Islet precursor cell (in vitro differentiated cells): ENCODE measurements at places on chromosomes 1 and 21.

DNA sequence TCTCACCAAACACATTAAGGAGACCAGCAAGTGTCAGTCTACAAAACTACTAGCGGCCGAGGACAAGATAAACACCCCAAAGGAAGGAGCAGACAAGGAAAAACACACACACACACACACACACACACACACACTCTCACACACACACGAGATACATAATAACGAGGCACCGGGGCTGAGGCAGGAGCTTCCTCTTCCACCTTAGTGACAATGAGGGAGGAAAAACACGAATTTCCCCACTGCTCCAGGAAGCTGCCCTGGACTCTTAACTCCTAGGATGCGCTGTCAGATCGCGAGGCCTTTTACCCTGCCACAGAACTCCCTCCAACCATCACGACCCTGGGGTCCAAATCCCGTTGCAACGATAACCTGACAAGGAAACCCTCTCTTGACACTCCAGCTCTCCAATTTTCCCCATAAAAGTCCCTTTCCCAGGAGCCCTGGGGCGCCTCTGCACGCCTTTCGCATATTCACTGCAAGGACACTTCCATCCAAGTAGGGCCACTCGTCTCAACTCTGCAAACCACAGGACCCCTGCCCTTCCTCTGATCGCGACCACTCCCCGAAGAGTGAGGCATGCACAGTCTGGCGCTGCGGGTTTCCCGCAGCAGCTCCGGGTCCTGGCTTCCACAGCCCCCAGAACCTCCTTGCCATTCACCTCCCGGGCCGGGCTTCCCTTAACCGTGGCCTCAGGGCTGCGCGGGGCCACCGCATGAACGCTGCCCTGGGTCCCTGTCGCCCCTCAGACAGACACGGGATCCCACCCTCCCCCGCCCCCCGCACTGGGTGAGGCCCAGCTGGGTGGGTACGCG is 581 bp downstream of the ETV3 start:
- no peak for DNase-seq

DNA sequence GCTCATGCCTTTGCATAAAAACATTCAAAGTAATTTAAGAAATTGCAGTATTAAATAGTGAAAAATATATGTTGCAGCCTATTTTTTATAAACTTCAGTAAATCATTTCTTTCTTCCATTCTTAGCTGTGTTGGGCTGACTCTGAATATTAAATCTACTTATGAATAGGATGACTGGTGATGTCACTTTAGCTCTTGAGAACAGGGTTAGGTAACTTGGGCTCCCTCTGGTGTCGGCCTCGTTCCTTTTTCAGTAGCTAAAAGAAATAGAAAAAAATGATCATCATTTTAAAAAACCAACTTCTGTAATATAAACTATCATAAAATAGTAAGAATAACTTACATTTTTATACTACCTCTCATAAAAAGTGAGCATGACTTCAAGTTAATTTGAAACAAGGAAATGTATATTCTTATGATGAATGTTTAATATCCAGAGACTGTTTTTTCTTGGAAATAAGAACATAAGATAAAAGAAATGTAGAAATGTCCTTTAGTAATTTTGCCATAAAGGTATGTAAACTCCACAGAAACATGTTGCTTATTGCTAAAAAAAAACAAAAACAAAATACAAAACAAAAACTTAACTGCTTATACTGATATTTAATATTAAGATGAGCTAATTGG is 26.8 kb upstream of the NCAM2 start:
- no peak for DNase-seq

DNA sequence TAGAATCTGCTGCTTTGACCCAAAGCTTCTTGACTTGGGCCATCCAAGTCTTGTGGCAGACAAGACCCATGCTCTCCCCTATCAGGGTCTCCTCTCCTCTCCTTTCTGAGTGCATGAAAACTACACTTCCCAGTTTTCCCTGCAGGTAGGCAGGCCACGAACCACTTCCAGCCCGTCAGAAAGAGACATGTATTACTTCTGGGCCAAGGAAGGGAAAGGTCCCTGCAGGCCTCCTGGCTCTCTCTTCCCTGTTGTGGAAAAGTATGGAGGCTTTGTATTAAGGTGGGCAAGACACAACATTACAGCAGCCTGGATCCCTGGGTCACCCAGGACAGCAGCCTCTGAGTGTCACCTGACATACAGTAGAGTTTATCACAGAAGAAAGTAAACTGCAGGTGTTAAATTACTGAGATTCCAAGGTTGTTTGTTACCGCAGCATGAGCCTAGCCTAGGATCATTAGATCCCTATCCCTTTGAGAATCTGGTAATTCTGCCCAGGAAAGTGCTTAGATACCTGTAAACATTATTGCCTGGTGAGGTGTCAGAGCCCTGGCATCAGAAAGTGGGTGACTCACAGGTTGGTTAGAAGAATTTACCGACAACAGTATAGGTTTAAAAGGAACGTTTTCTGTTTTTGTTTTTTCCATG is 717.3 kb downstream of the MATN1 start:
- DNase-seq = no peak

DNA sequence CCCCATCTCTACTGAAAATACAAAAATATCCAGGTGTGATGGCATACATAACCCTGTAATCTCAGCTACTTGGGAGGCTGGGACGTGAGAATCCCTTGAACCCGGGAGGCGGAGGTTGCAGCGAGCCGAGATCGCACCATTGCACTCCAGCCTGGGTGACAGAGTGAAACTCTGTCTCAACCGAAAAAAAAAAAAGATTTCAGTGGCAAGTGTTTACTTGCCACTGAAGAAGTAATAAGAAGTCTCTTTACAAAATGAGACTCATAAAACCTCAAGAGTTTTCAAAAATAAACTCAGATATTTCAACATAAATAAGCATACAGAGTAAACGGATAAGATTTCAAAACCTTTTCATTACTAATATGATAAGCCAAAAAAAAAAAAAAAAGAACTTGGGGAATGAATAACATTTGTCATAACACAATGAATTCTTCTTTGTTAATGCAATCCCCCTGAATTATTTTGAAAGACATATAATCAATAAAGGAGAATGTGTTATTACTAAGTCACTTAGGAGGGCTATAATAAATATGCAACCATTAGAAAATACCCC is 34.2 kb upstream of the EXO1 start:
- DNase-seq = no peak

DNA sequence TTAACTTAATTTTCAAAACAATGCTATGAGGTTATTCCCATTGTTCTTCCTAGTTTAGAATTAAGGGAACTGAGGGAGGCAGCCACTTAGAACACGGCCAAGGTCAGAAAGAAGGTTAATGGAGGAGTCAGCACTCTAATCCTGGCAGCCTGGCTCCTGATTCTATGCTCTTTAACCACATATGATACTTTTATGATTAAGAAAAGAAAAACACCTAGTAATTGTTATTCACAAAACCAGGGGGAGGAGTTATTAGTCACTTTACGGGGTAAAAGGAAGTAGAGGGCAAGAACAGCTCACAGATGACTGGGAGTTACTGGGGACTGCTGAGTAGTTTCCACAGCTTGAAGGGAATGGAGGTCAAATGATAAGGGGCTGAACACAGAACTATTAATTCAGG is 38.6 kb downstream of the GADD45A start:
- no peak for DNase-seq

- DNase-seq = no peak
Observed at GRCh38 chr1:223717695-223718363, 5.5 kb downstream of the CAPN2 start.

- DNase-seq = peak; percentile 73
Observed at GRCh38 chr1:203478986-203479385, 3.4 kb downstream of the PRELP start.

GRCh38 chr1:39898191-39898590 is 3.5 kb downstream of the MYCL start:
- DNase-seq = no peak

- DNase-seq = no peak
Observed at GRCh38 chr1:14699620-14700019, 101.1 kb downstream of the KAZN start.

- DNase-seq = no peak
Observed at GRCh38 chr1:109391157-109391556, 6.6 kb downstream of the SORT1 start.

- DNase-seq = no peak
Observed at GRCh38 chr1:215459136-215459535, 108.0 kb upstream of the KCTD3 start.

DNA sequence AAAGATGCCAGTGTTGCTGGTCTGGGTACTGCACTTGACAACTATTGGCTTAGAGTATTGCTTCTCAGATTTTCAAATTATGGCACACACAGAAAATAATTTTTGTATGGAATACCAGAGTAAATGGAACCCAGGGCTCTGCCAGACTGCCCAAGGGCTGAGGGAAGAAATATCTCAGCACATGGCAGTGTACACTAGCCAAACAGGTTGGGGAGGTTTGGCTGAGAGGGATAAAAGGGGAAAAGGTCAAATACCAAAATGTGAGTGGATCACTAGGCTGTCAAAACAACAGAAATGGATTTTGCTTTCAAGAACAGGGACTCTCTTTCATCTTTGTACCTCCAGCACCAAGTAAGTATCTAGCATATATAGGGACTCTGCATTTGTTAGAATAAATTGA is 3.0 kb upstream of the RGS8 start:
- no peak for DNase-seq

- no peak for DNase-seq
Observed at GRCh38 chr1:29789221-29789909, 553.0 kb downstream of the PTPRU start.

DNA sequence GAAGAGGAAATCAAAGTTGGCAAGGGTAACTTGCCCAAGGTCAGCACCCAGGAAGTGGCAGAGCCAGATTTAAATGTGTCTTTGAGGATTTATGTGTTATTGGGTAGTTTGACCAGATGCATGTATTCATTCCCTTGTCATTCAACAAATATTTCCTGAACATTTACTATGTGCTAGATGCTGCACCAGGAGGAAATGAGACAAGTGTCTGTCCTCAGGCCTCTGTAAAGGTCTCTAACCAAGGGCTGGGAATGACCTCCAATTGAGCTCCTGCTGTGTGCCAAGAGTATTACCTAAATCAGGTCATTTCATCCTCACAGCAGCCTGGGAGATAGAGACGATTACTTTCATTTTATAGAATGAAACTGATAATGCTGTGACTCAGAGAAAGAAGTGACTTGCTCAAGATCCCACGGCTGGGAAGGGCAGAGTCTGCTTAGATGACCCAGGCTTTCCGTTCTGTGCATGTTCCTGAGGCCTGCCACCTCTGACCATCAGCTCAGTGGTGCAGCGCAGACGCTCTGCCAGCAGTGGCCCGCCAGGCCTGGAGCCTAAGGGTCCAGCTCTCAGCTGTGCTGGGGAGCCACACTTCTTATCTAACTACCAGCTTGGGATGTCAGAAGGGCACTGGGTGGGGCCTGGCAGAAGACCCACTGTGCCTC is 3.5 kb upstream of the TTC22 start:
- DNase-seq = peak; percentile 37

DNA sequence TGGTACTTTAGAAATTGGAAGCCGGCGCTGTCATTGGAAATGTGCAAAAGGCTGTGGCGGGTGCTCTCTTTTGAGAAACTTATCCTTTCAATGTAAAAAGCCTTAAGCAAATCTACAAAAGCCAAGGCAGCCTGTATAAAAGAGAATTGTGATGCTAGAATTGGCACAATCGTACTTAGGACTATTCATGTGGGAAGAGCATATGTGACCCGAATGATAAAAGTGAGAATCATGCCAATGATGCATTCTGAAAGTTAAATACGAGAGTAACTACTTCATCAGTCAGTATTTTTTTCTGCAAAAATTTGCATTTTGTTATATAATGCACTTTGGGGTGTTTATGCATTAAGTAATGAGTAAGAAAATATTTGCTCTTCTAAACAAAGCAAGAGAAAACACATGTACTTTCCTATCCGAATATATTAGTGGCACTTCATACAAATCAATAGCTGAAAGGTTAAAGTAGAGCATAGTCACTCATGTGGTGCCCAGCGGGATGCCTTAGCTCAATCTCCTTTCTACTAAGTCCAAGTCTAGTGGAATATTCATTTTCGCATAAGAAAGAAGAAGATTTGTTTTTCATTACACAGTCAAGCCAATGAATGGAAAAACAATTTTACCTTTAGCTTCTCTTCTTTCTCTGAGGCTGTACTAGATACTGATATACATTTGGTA is 1256.6 kb upstream of the B3GALT2 start:
- DNase-seq = no peak

- no peak for DNase-seq
Observed at GRCh38 chr1:99227056-99227897, 37.0 kb upstream of the PLPPR4 start.

DNA sequence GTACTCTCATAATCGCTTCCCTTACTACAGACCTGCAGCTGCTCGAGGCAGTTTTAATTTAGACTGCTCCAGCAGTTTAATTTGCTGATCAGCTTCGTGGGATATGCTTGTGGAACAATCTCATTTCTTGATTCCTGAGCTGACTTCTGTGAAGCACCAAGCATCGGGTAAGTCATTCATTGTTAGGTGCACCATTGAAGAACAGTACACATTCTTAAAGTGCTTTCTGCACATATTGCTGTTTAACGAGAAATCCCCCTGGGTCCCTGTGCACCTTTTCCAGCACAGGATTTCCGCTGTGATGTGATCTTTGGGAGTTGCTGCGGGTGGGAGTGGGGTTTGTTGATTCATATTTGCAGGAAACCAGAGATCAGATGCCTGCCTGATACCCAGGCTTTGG is 9.1 kb downstream of the GALNT2 start:
- DNase-seq = no peak

DNA sequence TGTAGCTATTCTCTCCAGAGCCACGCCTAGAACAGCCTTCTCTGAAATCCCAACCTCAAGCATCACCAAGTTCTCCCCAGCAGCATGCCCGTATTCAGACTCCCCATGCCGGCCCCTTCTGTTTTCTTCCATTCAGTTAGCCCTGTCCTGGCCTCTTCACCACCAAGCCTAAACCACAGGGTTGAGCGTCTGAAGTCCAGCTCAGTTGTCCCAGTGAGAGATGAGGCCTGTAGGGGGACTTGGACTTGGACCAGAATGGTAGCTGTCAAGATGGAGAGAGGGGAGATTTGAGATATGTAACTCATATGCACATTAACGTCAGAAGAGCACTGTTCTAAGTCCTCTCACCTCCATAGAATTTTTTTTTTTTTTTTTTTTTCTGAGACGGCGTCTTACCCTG is 5.5 kb upstream of the TMEM54 start:
- no peak for DNase-seq
